ENCODE measurements at places on chromosomes 4 and X.

GRCh38 chr4:89447543-89447942 is 139.9 kb upstream of the GPRIN3 start:
- DNase-seq: no peak

- DNase-seq: no peak
Observed at GRCh38 chr4:2828758-2829181, 14.9 kb upstream of the ADD1 start.

DNA sequence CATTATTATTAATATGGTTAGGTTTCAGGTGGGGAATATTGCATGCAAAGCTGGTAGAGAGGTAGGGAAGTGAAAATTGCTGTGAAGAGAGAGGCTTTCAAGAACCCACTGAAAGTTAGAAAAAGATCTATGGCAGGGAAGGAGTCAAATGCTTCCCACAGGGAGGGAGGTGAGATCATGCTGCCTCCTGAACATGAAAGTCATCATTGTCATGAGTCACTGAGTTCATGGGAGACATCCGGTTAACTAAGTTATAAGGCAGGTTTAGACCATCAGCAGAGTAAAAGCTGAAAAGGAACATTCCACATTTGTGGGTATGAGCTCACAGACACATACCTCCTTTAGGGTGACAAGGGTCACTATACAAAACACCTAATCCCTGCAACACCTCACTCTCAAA is 16.2 kb downstream of the GATB start:
- DNase-seq: no peak

DNA sequence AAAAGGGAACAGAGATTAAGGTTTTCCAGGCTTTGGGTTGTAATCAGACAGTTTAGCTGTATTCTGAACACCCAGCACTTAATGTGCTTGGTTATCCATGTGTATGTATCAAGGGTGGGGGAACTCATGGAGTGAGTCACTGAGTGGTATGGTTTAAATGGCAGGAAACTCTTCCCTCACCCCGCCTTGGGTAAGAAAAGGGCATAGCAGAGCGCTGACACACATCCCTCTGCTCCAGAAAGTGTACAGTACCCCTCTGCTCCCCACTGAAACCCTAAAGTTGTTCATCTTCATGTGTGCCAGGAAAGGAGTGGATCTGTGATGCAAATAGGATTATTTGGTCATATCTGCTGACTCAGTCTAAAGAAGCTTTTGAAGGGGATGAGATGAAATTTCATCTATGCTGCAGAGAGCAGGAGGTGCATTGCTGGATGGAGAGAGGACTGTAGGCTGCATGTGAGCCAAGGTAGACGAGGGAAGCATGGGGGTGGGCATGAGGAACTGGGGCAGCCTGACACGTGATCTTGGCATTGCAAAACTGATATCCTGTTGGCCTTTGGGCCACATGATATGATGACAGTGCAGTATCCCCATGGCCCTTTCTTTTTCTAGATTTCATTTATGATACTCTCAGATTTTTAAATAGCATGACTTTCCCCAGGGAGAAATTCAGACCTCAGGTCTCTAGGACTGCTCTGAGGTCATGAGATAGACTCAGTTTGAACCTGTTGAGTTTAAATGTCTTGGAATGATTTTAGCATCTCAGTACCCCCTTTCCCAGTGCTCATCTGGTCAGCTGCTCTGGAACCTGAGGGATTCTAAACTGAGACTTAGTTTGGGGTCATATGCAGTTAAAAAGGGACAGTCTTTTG is 84.8 kb downstream of the TMEM164 start:
- DNase-seq: no peak

DNA sequence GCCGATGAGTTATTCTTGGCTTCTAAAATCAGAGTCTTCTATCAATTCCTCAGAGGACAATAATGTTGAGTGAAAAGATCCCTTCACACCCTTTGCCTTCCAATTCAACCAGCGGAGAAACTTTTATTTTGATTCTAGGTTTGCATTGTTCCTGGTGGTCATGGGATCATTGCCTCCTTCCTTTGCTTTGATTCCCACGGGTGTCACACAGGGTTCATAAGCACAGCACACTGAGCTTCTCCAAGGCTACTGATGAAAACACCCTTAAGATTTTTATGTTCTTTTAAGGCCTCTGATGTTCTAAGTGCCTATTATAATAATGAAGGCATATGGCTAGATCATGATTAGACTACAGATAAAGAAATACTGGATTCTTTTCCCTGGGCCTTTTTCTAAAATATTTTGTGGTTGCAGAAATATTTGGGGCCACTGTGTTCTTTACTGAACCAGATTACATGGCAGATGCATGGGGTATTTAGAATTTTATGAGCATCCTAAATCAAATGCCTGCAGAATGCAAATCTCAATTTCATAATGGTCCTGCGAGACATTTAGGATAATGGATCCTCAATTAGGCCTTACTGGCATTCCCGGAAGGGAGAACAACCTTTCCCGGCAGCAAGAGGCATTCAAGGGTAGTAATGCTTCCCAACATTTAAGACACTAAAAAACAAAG is 43.9 kb upstream of the FGFBP2 start:
- DNase-seq: no peak

DNA sequence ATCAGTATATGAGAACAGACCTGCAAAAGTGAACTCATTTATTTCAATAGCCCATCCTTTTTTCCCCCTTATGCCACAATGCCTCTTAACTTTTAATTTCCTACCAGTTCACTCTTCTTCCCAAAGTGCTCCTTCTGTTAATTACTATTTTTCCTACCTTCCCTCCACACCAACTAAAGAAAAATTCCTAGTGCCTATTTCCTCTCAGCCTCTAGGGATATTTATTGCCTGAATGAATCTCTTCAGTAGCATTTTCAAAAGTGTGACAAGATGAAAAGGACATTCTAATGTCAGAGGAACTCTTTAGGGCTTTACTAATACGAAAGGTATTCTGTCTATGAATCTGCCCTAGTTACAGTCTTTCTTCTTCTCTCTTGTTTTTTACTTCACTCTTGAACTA is 181.1 kb upstream of the SPRY1 start:
- DNase-seq: no peak

- no peak for DNase-seq
Observed at GRCh38 chr4:150722908-150723362, 141.0 kb downstream of the MAB21L2 start.

- no peak for DNase-seq
Observed at GRCh38 chr4:76737180-76737579, 160.8 kb downstream of the SOWAHB start.

DNA sequence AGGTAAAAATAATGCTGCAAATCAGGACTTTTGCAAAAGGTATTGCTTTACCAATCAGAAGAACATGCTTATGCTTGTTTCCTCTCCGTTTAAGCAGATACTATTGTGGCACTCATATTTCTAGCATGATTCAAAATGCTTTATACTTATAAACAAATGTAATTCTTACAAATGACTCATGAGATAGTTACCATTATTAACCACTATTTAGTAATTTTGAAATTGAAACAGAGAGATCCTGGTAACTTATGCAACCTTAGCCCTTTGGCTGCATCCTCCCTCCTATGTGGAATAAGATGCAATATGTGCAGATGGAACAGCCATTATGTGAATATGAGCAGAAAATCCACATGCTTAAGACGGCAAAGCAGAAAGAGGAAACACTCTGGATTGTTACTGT is 164.7 kb downstream of the PCDH18 start:
- DNase-seq: no peak

- DNase-seq: no peak
Observed at GRCh38 chr4:10333942-10334341, 123.3 kb downstream of the ZNF518B start.

- DNase-seq: no peak
Observed at GRCh38 chrX:97199501-97199900, 315.8 kb downstream of the RPA4 start.

- DNase-seq: no peak
Observed at GRCh38 chr4:38902695-38903094, 35.1 kb downstream of the FAM114A1 start.

- DNase-seq: no peak
Observed at GRCh38 chrX:136183917-136184316, 36.6 kb downstream of the FHL1 start.

- no peak for DNase-seq
Observed at GRCh38 chrX:74520291-74520690, 94.1 kb downstream of the RLIM start.

DNA sequence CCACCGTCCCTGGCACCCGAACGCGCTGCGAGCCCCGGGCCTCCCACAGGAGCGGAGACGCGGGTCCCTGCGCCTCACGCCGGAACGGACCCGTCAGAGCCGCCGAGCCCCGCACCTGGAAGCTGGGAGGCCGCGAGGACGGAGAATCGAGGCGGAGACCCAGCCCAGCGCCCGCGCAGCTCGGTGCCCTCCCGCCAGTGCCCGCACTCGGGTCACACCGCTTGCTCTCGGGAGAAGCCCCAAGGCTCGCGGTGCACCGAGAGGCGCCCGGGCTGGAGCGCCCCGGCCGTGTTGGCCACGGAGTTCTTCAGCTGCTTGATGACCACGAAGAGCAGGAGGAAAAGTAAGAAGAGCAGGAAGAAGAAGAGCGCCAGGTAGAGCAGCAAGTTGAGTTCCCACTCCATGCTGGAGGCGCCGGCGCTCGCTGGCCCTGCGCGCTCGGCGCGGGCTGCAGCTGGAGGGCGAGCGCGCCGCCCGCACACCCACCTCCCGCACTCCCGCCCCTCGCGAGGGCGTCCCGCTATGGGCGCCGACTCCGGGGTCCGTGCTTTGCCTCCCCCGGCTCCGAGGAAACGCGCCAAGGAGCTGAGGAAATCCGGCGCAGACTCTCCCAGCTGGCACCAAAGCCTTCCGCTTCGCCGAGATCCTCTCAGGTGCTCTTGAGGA is at the start of gene SMIM43:
TSS of gene SMIM43 (minus strand) at position 463 of the 666 bp plus-strand sequence. CDS start at position 404, 59 bp downstream.
- DNase-seq: peak; percentile 20

GRCh38 chr4:156941940-156942548 is 29.6 kb downstream of the PDGFC start:
- DNase-seq: no peak

- no peak for DNase-seq
Observed at GRCh38 chr4:36006226-36006625, 238.1 kb downstream of the ARAP2 start.

All from anterior cingulate cortex (tissue), 58 donors.